ENCODE measurements at places on chromosomes 3 and 15. TPM values are rescaled to one million over a fixed set of nuclear protein-coding genes. Genes with fewer than 3 reads are reported as not detected.

- H3K4me3 ChIP-seq = no peak overlapping the region
- no peaks in the 10 kb centered on the region for H3K27me3 ChIP-seq
- H3K27ac ChIP-seq = no peak overlapping the region
- peaks cover 81% of the 10 kb centered on the region for H3K36me3 ChIP-seq
- no peak for DNase-seq
Observed at GRCh38 chr15:40992241-40992741, 39.0 kb downstream of the CHAC1 start.

PEX5L gene
- 0.86 TPM for total RNA-seq

DNA sequence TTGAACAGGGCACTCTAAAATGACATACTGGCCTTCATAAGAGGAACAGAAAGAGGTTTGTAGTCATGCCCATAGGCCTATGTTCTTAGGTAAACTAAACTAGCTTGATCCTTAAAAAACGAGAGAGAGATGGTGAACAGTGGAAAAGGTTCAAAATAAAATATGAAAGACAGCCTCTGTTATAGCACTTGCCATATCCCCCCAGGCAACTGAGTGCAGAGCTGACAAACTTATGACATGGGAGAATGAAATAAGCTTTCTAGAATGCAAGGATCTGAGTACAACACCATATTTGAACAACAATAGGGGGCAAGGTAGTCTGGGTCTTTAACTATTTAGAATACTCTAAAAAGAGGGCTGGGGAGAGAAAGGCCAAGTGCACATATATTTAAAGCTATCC is 700.6 kb upstream of the CFAP20DC start:
- no peak overlapping the region for H3K4me3 ChIP-seq
- DNase-seq = no peak
- H3K4me1 ChIP-seq = peaks cover 5% of the 10 kb centered on the region
- H3K27me3 ChIP-seq = no peaks in the 10 kb centered on the region

GRCh38 chr15:58203537-58203936 is 65.4 kb downstream of the AQP9 start:
- no peak overlapping the region for H3K27ac ChIP-seq
- H3K4me3 ChIP-seq = no peak overlapping the region
- H3K27me3 ChIP-seq = no peaks in the 10 kb centered on the region
- no peaks in the 10 kb centered on the region for H3K36me3 ChIP-seq
- no peaks in the 10 kb centered on the region for H3K4me1 ChIP-seq

DNA sequence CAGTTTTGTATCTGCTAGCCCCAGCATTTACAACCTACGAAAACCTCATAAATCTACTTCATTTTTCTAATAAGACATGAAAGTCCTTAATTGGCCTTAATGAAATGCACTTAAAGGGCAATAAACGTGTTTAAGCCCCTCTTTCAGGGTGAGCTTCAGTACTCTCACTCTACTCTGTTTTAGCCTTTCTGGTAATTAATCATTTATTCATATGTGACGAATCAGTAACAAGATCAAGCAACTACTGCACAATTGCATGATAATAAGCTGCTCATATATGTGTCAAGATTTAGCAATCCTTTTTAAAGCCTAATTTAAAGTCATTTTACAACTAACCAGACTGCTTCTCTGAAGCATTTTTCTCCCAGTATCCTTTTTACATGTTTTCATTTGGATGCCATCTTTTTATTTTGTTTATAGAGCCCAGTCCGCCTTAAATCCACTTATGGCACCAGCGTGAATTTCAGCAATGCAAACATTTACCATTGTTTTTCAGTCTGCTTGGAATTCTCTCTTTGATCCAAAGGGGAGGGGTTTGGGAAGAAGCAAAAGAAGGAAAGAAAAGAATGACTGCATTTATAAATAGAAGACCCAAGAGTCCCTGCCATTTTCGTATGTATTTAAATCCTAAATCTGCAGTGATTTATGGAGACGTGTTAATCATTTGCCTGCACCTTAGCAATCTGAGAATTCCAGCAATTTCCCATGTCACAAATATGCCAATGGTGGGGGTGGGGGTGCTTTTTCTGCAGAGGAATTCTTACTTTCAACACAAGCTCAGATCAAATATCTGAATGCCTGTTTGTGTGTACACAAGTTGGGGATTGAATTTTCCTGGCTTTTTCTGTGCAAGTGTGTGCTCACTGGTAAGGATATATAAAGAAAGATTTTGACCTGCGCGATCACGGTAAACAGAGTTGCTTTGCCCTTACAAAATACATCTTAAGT is 230.8 kb upstream of the TBC1D5 start:
- DNase-seq = no peak
- no peaks in the 10 kb centered on the region for H3K36me3 ChIP-seq
- no peak overlapping the region for H3K4me3 ChIP-seq

RAB11A gene
- total RNA-seq = 233 TPM

CCDC39 gene
- 0.32 TPM for total RNA-seq

IL17RC gene
- total RNA-seq = 14.8 TPM

MESP1 gene
- not detected for total RNA-seq

Data from endodermal cell (in vitro differentiated cells).